ENCODE measurements at places on chromosomes 5 and 9.

DNA sequence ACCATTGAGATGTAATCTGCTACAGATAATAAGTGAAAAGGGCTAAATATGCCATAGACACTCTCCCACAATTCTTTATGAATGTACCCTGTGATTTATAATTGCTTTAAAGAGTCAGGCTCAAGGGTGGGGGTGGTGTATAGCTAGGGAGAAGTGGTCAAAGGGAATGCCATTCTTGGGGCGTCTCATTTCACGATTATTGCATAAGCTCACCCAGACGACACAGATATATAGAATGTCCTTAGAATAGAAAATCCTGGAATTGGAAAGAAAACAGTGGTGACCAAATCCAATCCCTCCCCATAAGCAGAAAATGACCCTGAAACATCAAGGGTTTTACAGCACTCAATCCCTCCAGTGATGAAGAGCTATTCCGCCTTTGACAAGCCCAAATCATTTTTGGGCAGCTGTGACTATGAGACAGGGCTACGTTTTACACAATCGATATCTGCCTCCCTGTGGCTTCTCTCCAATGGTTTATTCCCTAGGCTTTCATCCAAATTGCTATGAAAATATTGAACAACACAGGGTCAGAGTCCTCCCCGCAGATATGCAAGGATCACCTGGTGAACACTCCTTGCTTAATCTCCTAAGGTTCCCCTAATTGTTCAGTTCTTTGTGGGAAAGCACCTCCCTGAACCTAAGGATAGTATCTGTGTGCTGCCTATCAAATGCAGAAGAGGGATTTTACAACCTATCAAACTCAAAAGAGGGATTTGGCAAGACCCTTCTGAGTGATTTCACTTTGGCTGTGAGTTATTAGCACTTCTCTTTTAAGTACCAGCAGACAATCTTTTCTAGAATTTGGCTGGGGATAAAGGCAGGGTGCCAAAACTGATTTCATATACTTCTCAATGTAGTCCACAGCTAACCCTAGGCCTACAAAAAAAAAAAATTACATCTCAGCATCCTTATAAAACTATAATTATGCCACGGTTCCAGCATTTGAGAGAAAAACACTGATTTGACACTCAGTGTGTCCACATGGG lies 144.9 kb upstream of the CDH6 start:
- no peak for DNase-seq

DNA sequence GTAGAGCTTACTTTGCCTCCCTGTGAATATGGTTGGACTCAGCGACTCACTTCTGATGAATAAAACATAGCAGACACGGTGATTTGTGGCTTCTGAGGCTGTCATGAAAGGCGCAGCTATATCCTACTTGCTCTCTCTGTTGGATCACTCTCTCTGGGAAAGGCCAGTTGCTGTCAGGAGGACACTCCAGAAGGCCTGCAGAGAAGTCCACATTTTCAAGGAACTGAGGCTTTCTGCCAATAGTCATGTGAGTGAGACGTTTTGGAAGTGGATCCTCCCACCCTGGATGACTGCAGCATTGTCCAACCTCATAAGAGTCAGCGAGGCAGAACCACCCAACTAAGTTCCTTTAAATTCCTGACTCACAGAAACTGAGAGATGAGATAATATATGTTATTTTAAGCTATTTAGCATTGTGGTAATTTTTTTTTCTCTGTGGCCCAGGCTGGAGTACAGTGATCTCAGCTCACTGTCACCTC lies 156.0 kb upstream of the MAST4 start:
- DNase-seq, result peak; percentile 21

DNA sequence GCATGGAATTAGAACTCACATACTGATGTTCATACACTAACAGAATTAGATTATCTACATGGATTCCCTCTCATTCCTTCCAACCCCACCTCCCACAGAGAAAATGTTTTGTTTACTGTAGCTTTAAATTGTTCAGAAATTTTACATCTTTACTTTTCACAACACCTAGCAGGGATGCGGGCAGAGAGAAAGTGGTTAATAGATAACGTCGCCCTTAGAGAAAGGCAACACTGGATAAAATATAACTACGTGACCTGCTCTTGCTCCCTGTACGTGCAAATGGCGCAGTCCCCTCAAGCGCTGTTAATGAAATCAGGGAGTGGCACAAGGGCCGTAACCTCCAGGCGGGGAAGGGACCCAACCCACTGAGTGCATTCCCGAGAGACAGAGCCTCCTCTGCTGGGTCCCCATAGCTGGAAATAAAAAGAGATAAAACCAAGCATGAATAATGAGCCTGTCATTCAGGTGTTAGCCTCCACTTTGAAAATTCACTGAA lies 125.3 kb upstream of the DAPK1 start:
- no peak for DNase-seq

DNA sequence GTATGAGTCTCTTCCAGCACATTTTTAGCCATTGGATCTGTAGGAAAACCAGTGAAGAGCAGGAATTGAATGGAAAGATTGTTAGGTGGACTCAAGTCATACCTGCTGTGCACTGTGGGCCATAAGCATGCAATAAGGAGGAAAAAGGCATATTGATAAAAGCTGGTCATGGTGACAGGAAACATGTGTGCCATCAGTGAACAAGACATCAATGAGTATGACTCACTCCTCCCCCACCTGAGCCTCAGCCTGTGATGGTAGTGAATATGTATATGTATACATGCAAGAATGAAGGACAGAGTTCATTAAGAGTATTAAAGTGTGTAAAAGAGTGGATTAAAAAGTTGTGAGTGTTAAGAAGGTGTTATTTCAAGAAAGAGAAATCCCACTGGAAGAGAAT lies 164.5 kb downstream of the TMEM38B start:
- DNase-seq, result no peak
